Kasumi-1 (cell line): ENCODE measurements at places on chromosomes 5 and 9.

GRCh38 chr5:143757116-143757515, 54.8 kb upstream of the HMHB1 start:
- no peak for DNase-seq

- no peak for DNase-seq
Observed at GRCh38 chr5:93193431-93194347, 387.3 kb downstream of the NR2F1-AS1 start.

- DNase-seq, result no peak
Observed at GRCh38 chr5:9265441-9266287, 280.2 kb downstream of the SEMA5A start.

GRCh38 chr5:112186401-112186990, 232.6 kb downstream of the EPB41L4A start:
- DNase-seq, result peak; percentile 66

- DNase-seq, result no peak
Observed at GRCh38 chr5:157120102-157120501, 11.3 kb upstream of the HAVCR2 start.

- no peak for DNase-seq
Observed at GRCh38 chr5:136033848-136034247, 5.1 kb downstream of the TGFBI start.

- DNase-seq, result no peak
Observed at GRCh38 chr9:135297456-135298075, 182.0 kb upstream of the PPP1R26 start.

- DNase-seq, result no peak
Observed at GRCh38 chr5:91486638-91487037, 103.5 kb upstream of the ARRDC3 start.

DNA sequence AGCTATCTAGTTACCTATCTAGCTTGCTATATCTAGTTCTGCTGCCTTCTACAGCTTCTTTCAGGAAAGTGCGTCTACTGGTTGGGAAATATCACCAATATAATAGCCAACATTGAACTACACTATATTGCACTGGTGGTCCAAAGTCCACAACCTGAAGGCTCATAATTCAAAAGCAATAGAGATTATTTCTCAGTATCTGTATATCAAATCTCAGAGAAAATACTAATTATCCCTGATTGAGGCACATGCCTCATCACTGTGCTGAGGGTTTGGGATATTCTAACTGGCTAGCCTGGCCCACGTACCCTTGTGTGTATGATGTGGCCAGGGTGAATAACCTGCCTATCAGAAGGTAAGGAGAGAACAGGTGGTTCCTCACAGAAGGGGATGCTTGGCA, 53.8 kb downstream of the SH3RF2 start:
- DNase-seq, result no peak

- no peak for DNase-seq
Observed at GRCh38 chr5:158968150-158968549, 131.6 kb downstream of the EBF1 start.

GRCh38 chr5:148145916-148146315, 22.4 kb upstream of the SPINK14 start:
- no peak for DNase-seq

- peak; percentile 94 for DNase-seq
Observed at GRCh38 chr5:178476972-178477754, 113.0 kb downstream of the COL23A1 start.

- DNase-seq, result no peak
Observed at GRCh38 chr5:82986404-82986803, 90.8 kb downstream of the TMEM167A start.

- peak; percentile 34 for DNase-seq
Observed at GRCh38 chr9:68507130-68507805, 33.4 kb downstream of the TMEM252 start.

DNA sequence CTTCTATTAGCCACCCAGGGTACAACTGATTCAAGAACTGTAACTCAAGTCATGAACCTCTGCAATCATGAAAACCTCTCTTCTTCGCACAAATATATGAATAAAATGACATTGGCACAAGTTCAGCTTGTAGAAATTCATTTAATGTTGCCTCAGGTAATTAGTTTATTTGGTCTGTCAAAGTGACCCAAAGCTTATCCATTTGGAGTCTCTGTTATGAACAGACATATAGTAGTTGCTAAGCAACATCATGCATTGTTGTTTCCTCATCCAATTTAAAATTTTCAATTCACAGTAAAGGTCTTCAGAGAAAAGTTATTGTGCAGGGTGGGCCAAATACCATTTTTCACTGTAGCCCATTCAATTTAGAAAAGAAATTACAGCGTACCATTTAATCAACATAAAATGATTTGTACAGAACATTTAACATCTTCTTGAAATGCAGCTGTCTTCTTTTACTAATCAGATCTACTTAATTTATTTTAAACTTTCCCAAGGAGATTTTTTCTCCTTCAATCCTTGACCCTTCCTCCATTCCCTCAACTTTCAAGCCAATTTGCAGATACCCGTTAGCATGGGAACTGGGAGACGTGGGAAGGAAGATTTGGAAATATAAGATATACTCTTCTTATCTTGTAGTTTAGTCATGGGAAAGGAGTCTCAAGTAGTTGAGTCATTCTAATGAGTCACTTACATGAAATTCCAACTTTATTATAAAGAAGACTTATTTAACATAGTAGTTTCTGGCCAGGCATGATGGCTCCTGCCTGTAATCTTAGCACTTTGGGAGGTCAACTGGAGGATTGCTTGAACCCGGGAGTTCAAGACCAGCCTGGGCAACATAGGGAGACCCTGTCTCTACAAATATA, 231.3 kb downstream of the ATPSCKMT start:
- no peak for DNase-seq

DNA sequence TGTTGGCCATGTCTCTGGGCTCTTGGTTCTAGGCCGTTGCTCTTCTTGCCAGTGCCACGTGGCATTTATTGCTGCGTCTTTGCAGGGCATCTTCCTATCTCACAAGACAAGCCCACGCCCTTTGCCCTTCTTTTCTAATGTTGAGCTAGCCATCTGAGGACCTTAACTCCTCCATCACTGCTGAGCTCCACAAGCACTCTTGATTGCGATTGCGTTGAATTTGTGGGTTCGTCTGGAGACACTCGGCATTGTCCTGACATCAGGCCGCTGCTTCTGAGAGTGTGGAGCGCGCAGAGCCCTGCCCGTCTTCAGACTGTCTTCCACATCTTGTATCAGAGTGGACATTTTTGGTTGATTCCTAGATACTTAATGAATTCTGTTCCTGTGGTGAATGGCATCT, 14.5 kb upstream of the FCN1 start:
- DNase-seq, result no peak

DNA sequence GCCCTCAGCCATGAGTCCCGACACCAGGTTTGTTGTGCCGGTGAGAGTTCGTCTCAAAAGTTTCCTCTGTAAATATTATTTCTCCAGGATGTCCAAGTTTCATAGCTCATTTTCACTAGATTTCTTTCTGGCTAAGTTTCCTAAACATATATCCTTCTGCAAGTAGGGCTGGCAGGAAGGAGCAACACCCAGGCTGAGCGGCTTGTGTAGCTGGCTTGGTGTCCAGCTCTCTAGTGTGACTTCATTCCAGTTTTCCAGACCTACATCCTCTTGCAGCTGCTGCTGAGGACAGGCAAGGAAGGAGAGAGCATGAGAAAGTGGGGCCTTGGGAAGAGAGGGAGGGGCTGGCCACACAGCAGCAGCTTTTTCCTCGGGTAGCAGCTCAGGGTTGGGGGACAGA, 80.3 kb downstream of the FGF1 start:
- DNase-seq, result no peak

DNA sequence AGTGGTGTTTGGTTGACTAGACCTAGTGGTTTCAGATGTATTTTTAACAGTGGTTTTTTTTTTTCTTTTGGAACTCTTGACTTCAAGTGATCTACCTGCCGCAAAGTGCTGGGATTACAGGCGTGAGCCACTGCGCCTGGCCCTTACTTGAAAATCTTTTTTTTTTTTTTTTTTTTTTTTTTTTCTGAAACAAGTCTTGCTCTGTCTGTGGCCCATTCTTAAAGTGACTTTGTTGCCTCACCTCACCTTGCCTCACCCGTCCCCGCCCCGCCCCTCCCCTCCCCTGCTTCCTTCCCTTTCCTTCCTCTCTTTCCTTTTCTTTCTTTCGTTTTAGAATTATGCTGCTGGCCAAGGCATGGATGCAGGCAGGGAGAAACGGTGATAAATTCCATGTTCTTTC, 26.0 kb downstream of the GPBP1 start:
- DNase-seq, result no peak
